ENCODE measurements at places on chromosomes 13 and 19.

GRCh38 chr13:76214001-76214400 lies 577.9 kb downstream of the LMO7 start:
- no peak for DNase-seq

- no peak for DNase-seq
Observed at GRCh38 chr13:113895436-113895835, 31.6 kb upstream of the GAS6 start.

DNA sequence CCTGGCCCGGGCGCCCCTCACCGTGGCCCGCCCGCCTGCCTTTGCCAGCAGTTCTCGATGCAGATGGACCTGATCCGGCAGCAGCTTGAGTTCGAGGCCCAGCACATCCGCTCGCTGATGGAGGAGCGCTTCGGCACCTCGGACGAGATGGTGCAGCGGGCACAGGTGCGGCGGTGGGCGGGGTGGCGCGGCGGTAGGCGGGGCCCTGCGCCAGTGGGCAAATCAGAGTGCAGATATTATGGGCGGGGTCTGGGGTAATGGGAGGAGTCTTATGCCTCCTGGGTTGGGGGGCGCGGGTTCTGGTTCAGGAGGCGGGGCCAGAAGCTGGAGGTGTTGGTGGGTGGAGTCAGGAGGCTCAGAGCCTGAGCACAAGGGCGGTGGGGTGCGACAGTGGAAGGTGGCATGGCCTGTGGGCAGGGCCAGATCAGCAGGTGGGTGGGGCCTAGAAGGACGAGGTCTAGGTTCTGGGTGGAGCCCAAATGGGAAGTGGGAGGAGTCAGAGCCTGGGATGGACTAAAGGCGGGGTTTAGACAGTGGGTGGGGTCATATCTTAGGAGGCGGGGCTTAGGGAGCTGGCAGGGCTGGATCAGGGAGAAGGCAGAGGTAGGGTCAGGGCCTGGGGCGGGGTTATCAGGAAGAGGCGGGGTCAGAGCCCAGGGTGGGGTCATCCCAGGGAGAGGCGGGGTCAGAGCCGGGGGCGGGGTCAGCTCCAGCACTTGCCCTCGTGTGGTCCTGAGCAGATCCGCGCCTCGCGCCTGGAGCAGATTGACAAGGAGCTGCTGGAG lies 5.6 kb downstream of the APC2 start:
- DNase-seq, result no peak

DNA sequence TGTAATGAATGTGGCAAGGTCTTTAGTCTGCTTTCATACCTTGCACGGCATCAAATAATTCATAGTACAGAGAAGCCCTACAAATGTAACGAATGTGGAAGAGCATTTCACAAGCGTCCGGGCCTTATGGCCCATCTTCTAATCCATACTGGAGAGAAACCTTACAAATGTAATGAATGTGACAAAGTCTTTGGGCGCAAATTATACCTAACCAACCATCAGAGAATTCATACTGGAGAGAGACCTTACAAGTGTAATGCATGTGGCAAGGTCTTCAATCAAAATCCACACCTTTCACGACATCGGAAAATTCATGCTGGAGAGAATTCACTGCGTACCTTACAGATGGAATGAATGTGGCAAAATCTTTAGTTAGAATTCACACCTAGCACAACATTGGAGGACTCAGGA lies 3.3 kb upstream of the ZNF880 start:
- DNase-seq, result no peak

DNA sequence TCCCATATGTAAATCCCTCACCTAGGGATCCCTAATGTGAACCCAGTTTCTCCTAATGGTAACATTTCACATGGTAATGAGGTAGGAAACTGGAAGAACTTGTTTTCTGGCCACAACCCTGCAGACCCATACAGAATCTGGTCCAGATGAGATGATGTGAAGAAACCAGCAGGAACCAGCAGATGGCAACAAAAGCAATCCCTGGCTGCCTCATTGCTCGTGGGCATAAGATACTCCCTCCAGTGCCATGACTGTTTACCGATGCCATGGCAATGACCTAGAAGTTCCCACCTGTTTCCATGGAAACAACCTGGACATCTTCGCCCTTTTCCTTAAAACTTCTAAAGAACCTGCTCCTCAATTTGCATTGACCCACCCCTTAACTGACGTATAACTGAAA lies 1.4 kb upstream of the CD209 start:
- DNase-seq, result no peak
